ENCODE measurements at places on chromosomes 11 and 22. TPM values are rescaled to one million over a fixed set of nuclear protein-coding genes. Genes with fewer than 3 reads are reported as not detected.
A peak's percentile ranks its signal among the peaks of the same experiment; 100 is the strongest.

The DNAJB7 gene
- total RNA-seq = not detected

The C11orf42 gene
- not detected for total RNA-seq

DNA sequence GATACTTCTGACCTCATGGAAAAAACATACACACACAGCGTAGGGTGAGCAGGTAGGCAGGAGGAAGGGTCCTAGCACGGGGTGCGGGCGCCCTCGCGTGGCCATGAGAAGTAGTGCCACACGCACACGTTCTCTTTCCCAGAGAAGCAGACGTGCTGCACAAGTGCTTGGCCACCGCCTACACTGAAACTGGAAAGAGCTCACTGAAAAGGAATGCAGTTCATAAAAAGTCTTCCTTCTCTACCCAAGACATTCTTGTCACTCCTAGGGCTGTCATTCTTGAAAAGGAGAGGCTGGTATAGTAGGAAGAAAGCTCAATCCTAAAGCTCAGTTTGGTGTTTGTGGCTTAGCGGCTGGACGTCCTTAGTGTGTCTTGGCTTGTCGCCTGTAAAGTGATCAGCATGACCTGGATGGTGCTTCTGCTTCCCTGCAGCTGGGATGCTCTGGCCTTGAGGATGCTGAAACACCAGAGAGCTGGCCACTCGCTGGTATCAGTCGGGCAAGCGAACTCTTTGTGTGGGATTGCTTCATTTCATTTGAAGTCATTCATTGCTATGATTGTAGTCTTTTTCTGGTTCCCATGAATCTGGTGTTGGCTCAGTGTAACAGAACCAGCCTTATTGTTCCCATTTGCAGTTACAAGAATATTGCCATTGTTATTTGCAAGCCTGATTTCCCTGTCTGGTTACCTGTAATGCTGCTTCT is 303.8 kb downstream of the NTM start:
- DNase-seq = no peak

The IL17RA gene
- 9.4 TPM for total RNA-seq

GRCh38 chr22:49035818-49036457 is 791.7 kb downstream of the BRD1 start:
- DNase-seq = no peak

The EMID1 gene
- total RNA-seq = 17.5 TPM

GRCh38 chr11:19311308-19312030 is 70.7 kb upstream of the E2F8 start:
- DNase-seq = peak; percentile 19

DNA sequence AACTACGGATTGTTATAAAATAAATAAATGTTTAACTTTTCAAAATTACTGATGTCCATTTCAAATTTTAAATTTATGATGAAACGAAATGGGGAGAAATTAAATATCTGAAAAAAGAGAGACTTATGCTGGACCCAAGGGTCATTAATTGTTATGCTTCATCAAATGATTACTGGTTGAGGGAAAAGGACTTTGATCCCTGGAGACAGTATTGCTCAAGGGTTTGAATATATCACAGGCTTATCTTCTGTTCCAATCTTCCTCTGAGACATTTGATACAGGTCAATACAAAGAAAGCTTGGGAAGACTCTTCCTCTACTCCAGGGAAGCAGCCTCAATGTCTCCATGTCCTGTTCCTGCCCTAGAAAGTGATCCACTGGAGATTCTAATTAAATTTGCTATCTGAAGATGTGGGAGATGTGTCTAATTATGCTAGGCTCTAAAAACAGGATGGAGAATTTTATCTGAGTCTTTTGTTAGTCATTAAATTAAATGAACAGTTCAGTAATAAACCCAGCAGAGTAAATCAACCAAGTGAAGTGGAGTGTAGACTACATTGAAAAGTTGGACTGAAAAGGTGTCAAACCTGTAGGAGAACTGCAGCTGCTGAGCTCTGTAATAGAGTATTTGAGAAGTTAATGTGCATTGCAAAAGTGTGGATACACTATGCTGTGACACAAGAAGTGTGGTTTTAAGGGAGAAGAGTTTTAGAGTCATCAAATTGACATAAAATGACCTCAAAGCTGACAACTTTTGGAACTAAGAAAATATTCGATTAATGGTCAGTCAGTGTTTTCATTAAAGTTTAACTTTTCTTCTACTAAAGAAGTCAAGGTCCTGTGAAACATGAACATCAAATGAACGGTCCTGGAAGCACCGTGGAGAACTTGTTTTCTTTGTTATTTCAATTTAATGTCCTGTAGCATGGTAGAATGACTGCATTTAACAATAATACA is 623.7 kb upstream of the CCDC90B start:
- no peak for DNase-seq

GRCh38 chr22:20979243-20979809 is 2.8 kb upstream of the LZTR1 start:
- DNase-seq = no peak

GRCh38 chr11:113736323-113736722 is 30.2 kb upstream of the TMPRSS5 start:
- no peak for DNase-seq

The C11orf65 gene
- total RNA-seq = 0.21 TPM

- DNase-seq = no peak
Observed at GRCh38 chr11:134878785-134879184, 466.7 kb upstream of the B3GAT1 start.

- no peak for DNase-seq
Observed at GRCh38 chr11:66339162-66339675, 3.0 kb upstream of the RIN1 start.

GRCh38 chr11:1760351-1761109 is 3.2 kb downstream of the CTSD start:
- DNase-seq = no peak

GRCh38 chr11:27702811-27703210 is 2.6 kb upstream of the BDNF start:
- DNase-seq = no peak

- DNase-seq = no peak
Observed at GRCh38 chr11:70103256-70103975, 25.3 kb downstream of the ANO1 start.

DNA sequence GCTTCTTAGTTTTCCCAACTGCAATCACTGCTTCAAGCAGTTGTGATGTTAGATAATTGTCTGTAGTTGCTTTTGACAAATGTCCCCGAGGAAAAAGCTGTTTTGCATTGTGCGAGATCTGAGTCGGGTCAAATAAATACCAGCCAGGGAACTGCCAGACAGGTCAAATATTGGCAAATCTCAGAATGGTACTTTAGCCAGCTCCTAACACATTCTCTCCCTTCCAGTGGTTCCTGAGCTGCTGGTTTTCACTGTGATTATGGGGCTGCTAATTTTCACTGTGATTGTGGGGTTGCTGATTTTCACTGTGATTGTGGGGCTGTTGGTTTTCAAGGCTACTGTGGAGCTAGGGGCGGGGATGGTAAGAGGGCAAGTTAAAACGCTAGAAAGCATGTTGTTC is 14.3 kb downstream of the RASSF10 start:
- DNase-seq = no peak

GRCh38 chr11:103420593-103420992 is 311.4 kb downstream of the DYNC2H1 start:
- no peak for DNase-seq

DNA sequence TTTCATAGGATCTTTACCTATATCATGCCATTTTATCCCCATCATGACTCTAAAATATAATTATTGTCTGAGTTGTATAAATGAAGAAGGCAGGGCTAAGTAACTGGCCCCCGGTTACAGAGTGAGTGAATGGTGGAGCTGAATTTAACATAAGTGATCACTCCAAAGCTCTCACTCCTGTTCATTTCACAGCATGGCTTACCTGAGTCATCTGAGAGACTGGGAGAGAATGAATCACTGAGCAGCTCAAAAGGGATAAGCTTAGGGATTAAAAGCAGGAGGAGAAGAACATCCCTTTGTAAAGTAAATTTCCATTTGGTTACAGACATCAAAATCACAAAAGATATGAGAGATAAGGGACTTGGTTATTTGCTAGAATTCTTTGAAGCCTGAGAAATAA is 294.0 kb upstream of the CTSC start:
- no peak for DNase-seq

DNA sequence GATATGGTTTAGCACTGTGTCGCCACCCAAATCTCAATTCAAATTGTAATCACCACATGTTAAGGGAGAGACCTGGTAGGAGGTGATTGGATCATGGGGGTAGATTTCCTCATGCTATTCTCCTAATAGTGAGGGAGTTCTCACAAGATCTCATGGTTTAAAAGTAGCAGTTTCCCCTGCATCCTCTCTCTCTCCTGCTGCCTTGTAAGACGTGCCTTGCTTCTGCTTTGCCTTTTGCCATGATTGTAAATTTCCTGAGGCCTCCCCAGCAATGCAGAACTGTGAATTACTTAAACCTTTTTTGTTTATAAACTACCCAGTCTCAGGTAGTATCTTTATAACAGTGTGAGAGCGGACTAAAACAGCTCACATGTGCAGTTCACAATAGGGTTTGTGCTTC is 1668.7 kb upstream of the RAG2 start:
- DNase-seq = no peak

The SLC29A2 gene
- total RNA-seq = 4.7 TPM

The GLYAT gene
- total RNA-seq = 0.18 TPM

The MYBPC3 gene
- total RNA-seq = not detected

DNA sequence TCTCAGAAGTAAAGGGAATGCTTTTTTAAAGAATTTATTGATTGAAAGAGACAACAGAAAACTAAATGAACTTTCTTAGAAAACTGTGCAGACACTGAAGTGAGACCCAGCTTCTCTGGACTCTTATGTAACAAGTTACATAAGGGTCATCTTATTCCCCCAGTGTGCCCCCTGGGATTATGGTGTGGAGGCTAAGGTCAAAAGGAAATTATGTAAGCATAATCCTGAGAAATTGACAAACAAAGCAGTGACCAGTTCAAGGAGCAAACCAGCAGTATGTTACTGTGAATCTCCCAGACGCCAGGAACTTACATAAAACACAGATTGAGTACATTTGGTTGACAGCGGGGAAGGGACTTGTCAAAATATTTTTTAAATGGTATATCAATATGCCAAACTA is 78.6 kb downstream of the SLC1A2 start:
- DNase-seq = no peak

GRCh38 chr11:65645710-65646109 is 7.8 kb downstream of the SIPA1 start:
- DNase-seq = no peak

GRCh38 chr11:75450236-75450635 is 17.2 kb upstream of the KLHL35 start:
- DNase-seq = no peak

GRCh38 chr22:33580310-33580709 is 340.0 kb downstream of the LARGE1 start:
- DNase-seq = no peak

DNA sequence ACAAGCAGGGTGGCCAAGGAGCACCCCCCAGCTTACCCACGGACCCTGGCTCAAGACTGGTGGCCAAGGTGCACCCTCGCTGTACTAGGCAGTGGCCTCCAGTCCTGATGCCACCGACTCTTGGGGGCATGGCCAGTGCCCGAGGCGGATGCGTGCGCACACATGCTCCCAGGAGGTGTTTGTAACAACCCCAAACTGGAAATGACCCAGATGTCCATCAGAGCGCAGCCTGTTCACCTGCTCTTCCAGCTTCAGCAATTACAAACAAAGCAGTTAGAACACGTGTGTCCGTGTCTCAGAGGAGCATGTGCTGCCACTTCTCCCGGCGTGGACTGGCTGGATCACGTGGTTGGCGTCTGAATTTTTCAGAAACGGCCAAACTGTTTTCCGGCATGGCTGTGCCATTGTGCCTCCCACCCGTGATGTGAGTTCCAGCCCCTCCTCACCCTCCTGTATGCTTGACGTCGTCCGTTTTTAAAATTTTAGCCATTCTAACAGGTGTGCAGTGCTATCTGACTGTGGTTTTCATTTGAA is 7.1 kb upstream of the MUC6 start:
- DNase-seq = no peak

DNA sequence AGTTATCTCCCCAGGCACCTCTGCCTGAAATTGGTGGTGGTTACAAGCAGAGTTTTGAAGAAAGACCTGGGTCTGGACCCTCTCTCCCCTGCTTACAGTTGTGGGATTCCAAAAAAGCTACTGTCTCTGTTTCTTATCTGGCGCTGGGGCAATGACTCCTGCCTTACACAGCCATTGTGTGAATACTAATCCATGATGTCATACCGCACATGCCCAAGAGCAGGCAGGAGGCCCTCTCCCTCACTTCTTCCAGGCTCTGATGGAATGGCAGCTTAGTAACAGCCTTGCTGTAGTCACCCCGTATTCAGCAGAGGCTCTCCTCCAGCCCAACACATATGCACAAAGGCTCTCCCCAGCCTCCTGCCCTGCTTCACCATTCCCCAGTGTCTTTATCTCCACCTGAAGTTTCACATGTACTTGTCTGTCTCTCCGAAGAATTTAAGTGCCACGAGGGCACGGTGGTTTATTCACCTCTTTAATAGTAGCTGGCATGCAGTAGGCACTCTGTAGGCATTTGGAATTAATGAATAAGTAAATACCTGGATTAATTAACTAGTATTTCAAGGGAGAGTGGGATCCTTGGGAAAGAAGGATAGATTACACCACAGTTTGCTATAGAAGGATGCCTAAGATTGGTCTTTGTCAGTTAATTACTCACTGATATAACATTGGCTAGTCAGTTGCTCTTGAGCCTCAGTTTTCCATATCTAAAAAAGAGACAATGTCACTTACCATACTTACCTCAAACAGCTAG is 165.6 kb downstream of the ETS1 start:
- DNase-seq = no peak

DNA sequence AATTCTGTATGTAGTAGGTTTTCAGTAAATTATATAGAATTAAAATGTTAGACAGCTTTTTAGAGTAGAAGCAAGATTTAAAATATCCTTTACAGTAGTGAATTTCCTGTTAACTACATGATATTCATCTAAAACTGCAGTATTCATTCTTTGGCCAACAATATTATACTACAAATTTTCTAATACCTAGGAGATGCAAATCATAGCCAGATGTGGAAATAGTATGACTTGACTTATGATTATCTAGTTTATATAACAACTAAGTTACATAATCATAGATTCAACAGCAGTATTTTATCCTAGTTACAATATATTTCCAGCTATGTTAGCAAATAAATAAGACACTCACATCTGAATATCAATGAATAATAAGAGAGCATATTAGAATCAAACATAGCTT is 163.2 kb downstream of the MSANTD4 start:
- DNase-seq = no peak

DNA sequence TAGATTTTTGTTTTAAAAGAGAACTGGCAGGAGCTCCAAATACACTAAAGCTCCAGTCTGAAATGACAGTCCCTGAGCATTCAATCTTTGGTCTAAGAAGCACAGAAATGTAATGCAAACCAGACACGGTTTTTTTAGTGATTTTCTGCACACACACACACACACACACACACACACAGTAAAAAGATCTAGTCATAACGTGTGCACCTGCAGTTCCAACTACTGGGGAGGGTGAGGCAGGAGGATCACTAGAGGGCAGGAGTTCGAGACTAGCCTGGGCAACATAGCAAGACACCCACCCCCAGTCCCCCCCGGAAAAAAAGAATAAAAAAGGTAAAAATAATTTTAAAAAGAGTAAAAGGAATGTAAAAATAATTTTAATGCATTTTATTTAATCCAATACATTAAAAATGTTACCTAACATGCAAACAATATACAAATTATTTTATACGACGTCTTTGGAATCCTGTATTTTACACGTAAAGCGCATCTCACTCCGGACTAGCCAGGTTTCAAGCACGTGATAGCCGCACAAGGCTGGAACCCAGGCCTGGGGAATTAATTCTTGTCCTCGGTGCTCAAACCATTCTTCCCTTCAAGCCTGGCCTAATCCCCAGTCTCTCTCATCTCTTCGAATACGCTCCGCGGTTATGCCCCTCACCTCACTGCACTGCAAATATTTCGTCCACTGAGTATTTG is 762 bp upstream of the TBC1D22A start:
- no peak for DNase-seq

The CRYBA4 gene
- total RNA-seq = not detected

The GVQW3 gene
- 2.2 TPM for total RNA-seq

The ZNF143 gene
- total RNA-seq = 18.5 TPM
